ENCODE measurements at places on chromosomes 7 and 10.

DNA sequence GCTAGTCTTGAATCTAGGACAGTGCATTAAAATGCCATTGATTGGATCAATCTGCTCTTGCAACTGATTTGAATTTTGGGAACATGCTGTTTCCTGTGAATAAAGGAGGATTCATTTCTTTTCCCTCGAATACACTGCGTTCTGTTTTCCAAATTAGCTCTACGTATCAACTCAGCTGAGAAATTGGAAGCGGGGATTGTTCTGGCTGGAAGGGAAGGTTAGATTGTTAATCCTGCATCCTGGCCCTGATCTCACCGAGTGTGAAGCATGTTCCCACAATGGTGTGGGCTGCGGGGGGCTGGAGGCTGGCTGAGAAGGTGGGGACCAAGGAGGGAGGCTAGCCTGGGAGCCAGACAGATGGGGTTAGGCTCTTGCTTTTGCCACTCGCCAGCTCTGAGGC is 17.6 kb downstream of the HTRA1 start:
- no peak for DNase-seq

DNA sequence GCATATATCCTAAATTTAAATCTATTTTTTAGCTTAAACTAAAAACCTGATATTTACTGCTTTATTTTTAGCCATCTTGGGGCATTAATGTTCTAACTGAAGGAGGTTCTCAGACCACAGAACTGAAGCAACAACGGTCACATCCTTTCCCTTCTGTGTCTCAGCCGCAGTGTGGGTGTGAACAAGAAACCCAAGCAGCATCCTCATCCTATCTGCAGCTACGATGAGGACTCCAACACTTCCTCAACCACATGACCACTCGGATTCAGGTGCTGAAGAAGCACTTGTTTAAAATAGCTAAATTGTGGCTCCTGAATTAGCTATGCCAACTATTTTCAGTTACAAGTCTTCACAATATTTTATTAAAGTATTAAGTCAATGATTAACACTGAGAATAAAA is 5.3 kb downstream of the ESYT2 start:
- no peak for DNase-seq

- no peak for DNase-seq
Measured at GRCh38 chr7:29290829-29291228, 96.3 kb downstream of the CHN2 start.

- DNase-seq, result no peak
Measured at GRCh38 chr7:44396931-44397545, 71.6 kb upstream of the CAMK2B start.

DNA sequence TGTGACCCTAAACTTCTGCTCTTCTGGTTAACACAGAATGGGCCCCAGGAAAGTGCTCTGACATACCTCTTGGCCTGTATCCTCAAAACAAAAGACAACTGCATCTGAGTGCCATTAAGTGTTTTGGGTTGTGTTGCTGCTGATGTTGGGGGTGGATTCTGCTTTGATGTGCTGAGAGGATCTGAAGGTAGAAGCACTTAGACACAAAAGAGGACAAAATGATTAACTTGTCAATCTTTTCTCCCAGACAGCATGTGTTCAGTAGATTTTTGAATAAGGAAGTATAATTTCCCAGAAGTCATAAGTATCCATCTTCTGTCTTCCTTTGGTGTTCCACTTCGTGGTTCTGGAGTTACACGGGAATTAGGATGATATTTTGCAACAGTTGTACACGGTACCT is 16.1 kb upstream of the TMEM178B start:
- DNase-seq, result no peak

GRCh38 chr7:153065051-153065450 is 305.5 kb downstream of the ACTR3B start:
- DNase-seq, result no peak

DNA sequence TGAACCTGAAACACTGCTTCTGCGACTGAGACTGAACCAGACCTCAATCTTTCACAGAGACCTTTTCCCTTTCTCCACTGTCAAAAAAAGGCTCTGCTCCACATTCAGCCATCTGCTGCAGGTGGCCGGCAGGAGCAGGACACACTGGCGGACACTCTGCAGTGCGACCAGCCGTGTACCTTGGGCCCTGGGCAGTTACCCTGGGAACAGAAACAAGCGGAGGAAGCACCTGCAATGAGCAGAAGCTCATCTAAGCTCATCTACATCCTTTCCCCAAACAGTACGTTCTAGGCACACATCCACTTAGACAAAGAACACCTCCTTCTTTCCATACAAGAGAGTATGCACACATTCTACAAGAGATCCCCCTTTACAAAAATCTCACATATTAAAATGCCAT is 22.8 kb downstream of the VOPP1 start:
- no peak for DNase-seq

GRCh38 chr7:95470452-95470851 is 15.3 kb upstream of the ASB4 start:
- no peak for DNase-seq

DNA sequence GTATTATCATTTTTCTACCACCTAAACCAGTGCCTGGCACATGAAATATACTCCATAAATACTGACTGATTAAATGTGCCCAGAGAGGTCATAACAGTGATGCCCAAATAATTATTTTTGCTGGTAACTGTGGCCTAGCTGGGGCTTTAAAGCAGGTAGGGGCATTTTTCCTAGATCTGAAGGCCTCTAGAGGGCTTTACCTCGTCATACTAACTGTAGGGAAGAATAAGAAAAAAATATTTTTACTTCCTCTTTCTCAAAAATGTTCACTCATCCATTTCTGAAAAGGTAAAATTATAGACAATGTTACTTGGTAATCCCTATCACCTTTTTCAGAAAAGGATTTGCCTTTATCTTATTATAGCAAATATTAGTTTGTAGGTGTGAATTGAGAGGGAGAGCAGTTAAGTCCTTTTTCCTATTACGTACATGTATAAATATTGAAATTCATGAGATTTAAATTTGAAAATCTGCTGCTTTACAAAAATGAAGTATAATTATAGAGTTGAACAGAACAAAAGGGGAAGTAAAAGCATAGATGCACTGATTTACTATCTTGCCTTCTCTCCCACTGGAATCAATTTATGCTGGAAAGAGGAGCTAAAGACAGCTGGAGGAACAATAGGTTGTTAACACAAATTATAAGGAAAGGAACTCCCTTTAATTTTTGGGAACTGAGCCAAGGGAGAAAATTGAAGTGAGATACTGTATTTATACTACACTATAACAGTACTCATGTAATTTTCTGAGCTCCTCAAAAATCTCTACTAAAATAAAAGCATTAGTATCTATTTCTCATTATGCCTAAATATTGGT is 71.5 kb upstream of the NOBOX start:
- DNase-seq, result no peak

GRCh38 chr7:26949319-26949718 is 84.9 kb upstream of the SKAP2 start:
- DNase-seq, result no peak

DNA sequence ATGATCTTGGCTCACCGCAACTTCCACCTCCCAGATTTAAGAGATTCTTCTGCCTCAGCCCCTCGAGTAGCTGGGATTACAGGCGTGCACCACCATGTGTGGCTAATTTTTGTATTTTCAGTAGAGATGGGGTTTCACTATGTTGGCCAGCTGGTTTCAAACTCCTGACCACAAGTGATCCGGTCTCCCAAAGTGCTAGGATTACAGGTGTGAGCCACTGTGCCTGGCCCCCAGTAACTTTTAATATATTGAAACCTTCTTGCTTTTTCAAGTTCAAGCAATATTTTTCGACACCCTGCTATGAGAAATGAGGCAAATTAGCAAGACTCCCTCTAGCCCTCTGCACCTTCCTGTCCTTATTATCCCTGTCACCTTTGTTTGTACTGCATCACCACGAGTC is 144.0 kb downstream of the EVX1 start:
- DNase-seq, result no peak

All from left ventricle myocardium superior (tissue), 1 donor.